ENCODE measurements at places on chromosomes 2 and 18.

DNA sequence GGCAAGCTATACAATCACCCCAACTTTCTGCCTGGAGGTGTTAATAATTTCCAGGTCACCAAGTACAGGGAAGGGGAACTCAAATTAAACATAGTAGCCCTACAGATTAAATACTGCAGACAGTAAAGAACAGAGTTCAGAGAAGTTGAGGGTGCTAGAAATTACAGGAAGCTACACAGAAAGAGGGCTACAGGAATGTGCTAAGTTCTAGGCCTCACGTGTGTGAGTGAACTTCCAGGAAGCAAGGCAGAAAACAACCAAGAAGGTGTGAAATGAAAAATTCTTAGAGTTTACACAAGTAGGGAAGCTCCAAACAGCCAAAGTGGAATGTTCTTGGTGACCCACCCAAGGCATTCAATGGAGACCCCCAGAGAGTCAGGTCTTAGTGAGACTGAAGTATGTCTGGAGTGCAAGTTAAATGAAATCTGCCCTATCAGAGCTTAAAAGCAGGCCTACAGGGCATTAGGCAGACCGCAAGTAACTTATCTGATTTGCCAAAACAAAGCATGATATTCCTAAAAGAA, 58.1 kb upstream of the RNU4ATAC start:
- DNase-seq = no peak

DNA sequence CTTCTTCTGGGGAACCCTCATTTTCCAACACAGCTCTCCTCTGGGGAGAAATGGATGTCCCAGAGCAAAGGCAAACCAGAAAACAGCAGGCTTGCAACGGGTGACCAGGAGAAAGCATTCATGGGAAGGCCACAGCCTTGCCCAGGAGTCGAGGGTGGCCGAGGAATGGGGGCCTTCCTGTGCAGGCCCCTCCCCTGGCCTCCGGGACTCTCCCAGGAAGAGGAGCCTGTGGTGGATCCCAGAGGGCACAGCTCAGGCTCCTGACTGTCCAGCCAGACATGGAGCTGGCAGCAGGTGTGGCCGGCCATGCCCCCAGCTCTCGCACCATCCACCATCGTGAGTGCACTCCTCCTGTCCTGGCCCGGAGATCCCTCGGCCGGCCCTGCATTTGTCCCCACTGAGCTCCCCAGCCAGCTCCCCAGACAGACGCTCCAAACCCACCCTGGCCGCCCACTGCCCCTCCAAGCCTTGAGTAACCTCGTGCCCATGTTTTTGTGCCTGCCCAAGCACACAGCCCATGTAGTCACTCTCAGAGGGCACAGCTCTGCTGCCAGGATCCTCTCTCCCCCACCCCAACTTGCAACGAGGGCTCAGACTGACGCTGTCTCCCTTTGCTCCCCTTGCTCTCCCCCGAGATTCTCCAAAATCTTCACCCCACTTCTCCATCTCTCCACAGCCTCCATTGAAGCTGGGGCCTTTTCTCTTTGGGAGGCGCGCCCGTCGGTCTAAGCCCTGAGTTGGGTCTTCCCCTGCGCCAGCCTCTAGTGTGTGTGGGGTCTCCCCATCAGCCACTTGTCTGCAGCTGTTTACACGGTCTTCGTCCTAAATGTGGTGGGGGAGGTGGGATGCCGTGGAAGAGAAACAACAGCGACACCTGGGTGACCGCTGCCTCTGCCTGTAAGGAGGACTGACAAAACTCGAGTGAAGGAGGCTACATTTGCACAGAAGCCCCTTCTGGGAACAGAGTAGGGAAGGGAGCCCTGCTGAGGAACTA, 9.8 kb downstream of the PRLH start:
- no peak for DNase-seq

DNA sequence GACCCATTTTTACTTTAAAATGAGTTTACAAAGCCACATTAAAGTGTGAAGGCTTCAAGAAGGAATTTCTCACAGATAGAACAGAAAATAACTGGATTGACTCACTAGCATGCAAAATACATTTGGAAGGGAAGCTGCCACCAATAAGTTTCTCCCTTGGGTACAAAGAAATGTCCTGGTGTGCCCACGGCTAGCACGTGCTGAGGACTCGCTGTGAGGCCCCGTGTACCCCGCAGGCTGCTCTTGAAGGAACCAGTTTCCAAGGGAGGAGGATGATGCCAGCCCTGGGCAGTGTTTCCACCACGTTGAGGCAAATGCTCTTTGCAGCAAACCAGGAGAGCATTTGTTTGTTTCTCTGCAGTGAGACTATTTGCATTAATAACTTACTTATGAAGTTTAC, 207.3 kb downstream of the SH3RF3 start:
- DNase-seq = no peak

- DNase-seq = no peak
Measured at GRCh38 chr2:60116161-60116875, 437.1 kb downstream of the BCL11A start.

DNA sequence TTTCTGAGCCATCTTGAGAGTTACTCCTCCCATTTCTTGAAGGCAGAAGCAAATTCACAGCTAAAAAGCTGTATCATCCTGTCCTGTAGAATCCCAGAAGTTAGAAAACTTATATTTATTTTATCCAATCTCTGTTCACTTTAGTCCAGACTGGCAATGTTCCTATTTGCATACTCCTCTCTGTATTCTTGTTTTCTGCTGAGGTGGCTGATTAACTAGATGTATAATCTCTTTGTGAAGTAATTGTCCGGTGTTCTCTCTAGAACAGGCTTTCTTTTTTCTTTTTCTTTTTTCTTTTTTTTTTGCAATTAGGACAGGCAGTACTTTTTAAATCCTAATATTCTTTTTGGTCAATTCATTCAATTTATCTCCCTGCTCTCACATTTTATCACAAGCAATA, 411.0 kb downstream of the KCNJ3 start:
- no peak for DNase-seq

DNA sequence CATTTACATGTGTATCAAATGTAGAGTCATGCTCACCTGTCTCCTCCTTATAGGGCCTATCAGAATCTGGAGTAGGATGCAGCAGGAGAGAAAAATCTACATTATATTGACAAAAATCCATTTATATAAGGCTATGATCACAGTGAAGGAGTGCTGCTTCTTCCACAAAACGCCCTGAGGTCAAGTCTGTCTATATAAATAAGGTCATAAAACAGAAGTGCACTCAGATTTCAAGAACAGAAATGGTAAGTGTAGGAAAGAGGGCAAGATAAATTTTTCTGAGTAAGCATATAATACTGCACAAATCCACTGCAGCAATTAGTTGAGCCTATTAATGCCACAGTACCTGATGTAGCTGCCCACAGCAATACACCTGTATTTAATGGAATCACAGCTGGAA, 51.8 kb downstream of the COL5A2 start:
- DNase-seq = no peak

DNA sequence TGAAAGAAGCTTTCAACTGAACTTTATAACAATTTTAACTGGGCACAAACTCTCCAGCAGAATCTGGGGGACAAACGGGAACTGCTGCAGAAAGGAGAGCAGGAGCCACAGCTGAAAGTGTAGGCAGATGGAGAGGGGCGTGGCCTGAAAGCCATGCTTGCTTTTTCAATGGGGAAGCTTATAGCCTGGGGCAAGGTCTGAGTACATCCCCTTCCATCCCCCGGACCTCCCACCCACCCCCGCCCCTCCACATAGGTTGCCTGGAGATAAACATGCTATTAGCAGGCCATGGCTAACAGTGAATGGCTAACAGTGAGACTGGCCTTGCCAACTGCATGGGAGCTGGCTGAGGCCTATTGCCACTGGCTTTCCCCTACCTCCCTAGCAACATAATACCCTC, 317.9 kb upstream of the TANK start:
- no peak for DNase-seq

DNA sequence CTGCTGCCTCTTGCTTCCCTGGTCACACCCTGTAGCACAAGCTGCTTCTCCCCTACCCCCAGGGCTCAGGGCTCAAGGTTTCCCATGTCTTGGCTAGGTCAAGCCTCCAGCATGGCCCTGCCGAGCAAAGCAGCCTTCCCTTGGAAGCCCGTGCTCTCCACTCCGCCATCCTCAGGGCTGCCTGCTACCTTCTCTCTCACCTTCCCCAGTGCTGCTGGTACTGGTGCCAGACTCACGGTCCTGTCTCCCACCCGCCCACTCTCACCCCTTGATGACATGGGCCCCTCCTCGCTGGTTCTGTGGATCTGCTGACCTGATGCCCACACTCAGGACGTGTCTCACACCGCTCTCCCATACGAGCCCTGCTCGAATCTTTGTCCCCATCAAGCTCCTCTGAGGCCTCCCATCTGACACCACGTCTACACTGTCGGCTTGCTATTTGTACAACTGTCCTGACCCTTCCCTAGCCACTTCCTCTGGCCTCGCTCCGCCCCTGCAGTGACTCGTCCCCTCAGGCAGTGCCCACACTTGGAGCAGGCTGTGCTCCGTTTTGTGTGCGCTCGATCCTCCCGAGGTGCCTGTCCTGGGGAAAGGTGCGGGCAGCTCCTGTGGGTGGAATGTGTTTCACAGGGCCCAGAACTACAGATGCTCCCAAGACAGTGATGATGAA, 49.9 kb downstream of the ZAP70 start:
- no peak for DNase-seq

- DNase-seq = no peak
Measured at GRCh38 chr2:54529935-54530334, 73.8 kb downstream of the SPTBN1 start.

- DNase-seq = peak; percentile 54
Measured at GRCh38 chr2:39059366-39059952, 61.4 kb downstream of the SOS1 start.

DNA sequence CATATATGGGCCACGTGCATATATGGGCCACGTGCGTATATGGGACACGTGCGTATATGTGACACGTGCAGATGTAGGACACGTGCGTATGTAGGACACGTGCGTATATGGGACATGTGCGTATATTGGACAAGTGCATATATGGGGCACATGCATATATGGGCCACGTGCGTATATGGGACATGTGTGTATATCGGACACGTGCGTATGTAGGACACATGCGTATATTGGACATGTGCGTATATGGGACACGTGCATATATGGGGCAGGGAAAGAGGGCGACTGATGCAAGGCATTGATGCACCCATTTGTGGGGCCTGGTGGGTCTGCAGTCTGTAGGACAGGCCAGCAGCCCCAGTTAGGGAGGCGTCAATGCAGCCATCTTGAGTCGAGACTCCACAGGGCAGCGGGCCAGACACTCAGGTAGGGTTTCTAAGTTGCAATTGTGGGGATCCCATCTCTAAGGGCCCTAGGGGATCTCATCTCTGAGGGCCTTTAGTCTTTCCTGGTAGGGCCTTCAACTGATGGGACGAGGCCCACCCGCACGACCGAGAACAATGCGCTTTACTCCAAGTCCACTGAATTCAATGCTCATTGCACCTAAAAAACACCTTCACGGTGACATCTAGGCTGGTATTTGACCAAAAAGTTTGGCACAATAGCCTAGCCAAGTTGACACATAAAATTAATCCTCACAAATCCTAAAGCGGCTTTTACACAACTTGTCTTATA, 92.3 kb upstream of the ZNF516 start:
- DNase-seq = no peak

DNA sequence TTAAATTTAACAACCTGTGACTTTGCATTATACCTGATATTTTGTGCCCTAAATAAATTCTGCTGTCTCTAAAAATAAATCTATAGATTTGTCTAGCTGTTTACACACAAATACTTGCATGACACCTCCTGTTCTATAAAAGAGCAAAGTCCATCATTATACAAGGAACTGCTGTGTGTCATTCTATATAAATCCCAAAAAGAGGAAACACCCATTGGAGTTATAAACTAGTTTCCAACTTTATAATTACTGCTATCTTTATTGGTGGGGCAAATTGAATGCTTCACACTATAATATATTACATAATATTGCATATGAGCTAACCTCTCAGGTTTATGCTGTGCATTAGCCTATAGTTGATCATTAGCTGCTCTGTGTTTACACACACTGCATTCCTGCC, 504.4 kb downstream of the SATB2 start:
- no peak for DNase-seq

GRCh38 chr18:65822826-65823225, 72.0 kb downstream of the CDH7 start:
- DNase-seq = no peak

- DNase-seq = no peak
Measured at GRCh38 chr18:70263336-70263735, 25.5 kb upstream of the SOCS6 start.
